ENCODE measurements at places on chromosomes 13 and 19.

DNA sequence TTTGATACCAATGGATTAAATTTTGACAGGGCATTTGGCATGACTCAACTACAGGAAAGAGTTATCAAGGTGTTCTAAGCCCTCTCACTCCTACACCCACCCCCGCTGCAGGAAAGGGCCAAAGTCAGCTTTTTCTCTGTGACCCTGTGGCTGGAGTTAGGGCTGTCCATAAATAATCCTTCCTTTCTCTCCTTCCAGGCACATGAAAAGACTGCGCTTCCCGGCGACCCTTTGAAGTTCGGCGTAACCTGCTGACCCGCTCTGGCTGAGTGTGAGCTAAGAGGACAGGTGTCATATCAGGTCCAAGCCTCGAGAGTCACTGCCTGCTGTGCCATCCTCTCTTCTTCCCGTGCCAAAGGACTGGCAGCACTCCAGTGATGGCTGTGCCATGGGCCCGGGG lies 25.6 kb downstream of the ZNF114 start:
- no peak for DNase-seq

- DNase-seq, result no peak
These were observed 7.6 kb downstream of the PLIN4 start for GRCh38 chr19:4510435-4511255.

DNA sequence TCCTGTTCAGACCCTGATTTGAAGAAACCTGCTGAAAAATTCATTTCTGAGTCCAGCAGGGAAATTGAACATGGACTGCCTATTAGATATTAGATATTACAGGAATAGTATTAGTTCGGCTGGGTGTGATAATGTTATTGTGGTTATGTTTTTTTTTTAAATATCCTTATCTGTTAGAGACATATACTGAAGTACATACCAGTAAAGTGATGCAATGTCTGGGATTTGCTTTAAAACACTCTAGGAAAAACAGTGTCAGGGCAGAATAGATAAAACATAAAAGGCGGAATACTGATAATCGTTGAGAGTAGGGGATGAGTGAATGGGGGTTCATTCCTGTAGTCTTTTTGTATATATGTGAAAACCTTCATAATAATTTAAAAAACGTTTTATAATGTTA lies 28.7 kb upstream of the AMER2 start:
- DNase-seq, result no peak

GRCh38 chr19:48319647-48320541 lies 5.5 kb upstream of the EMP3 start:
- DNase-seq, result peak; percentile 59

DNA sequence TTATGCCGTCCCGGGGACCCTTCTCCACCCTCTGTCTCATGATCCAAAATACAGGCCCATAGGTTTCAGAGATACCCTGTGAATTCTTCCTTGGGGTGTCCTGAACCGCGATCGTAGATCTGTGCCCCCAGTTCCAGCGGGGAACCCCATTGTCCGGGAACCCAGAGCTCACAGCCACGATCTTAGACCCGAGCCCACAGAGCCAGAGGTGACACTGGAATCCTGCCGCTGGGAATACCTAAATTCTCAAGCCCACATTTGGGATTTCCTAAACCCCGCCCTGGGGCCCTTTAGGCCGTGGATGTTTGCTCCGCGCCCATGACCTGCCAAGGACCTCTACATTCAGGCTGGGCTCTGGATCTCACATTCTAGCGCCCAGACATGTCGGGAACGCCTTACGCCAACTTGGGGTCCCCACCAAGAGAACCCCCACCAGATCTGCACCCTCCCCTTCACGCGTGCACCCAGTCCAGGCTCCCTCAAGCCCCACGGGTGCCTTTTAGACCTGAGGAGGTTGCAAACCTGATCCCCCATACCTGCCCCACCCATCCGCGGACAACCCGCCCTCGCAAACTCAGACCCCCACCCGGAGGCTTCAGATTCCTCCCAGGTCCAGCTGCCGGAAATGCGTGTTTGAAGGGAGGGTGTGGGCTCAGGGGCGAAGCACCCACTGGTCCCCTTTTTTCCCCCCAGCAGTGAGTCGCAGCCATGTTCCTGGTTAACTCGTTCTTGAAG lies 605 bp downstream of the CAPNS1 start:
- peak; percentile 12 for DNase-seq

DNA sequence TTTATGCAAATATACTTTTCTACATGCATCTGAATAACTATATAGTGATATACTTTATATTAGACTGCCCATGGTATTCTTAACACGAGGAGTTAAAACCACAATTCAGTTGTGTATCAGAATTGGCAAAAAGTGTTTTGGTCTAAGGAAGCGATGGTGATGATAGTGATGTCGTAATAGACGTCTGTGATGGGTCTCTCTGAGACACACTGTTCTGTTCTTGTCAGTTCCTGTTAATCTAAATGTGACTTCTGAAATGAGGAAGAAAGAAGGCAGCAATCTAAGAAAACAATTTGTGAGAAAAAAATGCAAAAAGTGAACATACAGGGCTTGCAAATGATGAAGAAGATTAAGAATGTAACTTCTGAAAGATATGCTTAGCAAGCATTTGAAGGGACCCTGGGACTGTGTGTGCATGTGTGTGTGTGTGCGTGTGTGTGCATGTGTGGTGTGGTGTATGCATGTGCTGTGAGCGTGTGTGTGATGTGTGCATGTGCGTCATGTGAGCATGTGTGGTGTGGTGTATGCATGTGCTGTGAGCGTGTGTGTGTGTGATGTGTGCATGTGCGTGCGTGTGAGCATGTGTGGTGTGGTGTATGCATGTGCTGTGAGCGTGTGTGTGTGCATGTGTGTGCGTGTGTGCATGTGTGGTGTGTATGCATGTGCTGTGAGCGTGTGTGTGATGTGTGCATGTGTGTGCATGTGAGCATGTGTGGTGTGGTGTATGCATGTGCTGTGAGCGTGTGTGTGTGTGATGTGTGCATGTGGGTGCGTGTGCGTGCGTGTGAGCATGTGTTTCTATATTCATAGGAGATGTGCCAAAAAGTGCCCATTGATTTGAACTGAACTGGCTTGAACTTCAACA lies 131.8 kb downstream of the IRS2 start:
- DNase-seq, result no peak

GRCh38 chr13:33139184-33139583 lies 123.0 kb downstream of the KL start:
- DNase-seq, result no peak

- no peak for DNase-seq
These were observed 9.6 kb downstream of the BCAM start for GRCh38 chr19:44818466-44819031.

- no peak for DNase-seq
These were observed 222.8 kb upstream of the OBI1 start for GRCh38 chr13:78881751-78882150.

DNA sequence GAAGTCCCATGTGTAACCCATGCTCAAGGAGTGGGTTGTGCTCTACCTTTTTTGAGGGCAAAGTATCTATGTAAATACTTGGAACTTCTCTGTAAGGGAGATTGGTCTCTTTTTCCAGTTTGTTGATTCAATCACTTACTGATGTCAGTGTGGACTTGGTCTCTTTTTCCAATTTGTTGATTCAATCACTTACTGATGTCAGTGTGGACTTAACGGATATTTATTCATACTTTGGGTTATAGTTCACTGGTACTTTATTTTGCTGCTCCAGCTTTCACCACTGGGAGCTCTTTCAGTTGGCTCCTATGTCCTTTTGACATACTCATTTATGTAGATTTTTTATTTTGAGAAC lies 36.4 kb downstream of the COG3 start:
- no peak for DNase-seq

DNA sequence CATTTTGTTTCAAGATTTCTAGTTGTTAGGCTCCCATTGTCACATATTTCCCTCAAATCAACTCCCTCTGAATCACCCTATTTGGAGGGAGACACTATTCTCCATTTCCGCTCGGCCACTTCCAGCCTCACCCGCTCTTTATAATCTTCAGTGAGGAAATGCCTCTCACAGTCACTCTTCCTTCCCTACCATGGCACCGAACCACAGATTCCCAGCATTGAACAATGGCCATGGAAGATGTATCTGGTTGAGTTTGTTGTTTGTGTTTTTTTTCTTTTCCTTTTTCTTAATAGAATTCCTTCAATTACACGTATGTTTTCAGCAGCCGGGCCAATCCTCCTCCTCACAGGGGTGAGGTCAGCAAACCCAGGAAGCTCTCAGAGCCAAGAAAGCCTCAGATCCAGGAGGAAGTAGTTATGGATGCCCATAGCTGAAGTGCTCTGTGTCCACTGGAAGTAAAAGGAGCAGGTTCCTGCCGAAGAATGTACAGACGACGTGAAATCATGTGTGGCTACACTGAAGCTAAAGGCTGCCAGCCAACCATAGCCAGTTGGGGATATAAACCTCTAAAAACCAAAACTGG lies 472.1 kb downstream of the FOXO1 start:
- no peak for DNase-seq

DNA sequence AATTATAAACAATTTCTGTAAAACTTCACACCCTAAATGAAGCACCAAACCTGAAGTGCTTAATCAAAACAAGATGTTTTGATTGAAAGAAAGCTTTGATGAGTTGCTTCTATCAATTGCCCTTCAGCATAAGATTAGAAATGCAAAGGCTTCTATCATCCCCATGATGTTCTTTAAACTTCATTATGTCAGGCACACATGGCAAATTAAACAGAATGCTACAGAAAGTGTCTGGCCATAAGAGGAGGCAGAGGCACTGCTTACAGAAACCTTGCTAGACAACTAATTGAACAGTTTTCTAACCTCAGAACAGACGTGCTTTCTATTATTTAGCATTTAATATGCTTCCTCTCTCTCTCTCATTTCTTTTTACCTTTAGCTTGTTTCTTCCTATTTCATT lies 228.1 kb downstream of the DCLK1 start:
- no peak for DNase-seq

DNA sequence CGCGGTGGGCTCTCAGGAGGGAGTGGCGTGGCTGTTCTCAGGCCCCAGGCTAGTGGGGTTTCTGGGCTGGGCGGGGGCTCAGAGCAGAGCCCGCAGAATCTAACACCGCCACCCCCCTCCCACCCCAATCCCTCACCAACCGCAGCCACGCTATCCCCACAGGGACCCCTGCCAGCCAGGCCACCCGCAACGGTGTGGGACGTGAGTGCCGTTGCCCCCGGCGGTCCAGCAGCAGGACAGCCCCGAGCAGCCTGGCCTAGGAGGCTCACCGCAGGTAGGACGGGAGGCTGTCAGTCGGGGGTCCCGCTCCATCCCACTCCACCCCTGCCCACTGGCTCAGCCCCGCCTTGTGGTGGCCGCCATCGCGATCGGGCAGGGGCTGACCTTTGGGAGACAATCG lies at the start of gene NTN5:
Gene NTN5, minus strand, starts transcription at position 24 of the 400 bp plus-strand sequence. CDS start 2,031 bp downstream, outside the sequence.
- no peak for DNase-seq

DNA sequence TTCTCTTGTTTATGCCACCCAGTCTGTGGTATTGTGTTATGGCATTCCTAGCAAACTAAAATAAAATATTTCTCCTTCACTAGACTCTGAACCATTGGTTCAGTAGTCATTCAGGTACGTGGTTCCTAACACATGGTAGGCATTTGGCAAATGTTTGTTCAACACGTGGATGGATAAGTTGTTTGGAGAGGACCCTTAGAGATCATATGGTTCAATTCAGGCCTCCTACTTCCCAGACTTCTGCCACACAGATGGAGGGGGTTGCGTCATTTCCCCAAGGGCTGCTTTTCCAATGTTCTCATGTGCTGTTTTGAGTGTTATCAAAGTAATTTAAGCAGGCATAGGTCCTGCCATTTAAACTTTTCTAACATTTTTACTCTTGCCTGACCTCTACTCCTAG lies 6.7 kb downstream of the CXCL17 start:
- DNase-seq, result no peak

- no peak for DNase-seq
These were observed 2.1 kb downstream of the CEBPA start for GRCh38 chr19:33300009-33300893.

- no peak for DNase-seq
These were observed 9.4 kb upstream of the FXYD3 start for GRCh38 chr19:35106291-35106583.

- no peak for DNase-seq
These were observed 9.6 kb upstream of the RSPH6A start for GRCh38 chr19:45824531-45825262.

DNA sequence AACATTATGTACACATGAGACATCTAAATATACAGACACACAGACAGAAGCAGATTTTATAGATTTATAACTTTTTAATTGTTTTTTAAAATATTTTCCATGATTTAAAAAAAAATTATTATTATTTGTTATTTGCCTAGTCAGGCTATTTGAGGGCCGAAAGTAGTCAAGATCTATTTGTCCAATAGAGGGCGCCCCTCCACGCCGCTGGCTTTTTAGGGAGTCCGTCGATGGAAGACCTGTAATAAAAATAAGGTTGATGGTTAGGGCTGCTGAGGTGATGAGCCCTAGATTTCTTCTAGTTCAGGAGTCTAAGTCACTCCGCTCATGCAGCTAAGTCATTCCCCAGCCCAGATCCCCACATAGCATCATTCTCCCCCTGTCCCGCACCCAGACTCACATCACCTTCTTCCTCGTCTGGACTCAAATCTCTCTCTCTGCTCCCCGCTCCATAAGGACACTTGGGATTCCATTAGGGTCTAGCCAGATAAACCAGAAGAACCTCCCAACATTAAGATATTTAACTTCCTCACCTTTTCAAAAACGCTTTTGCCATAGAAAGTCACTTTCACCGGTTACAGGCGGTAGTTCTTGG lies 33.9 kb upstream of the CEACAM21 start:
- DNase-seq, result peak; percentile 73

DNA sequence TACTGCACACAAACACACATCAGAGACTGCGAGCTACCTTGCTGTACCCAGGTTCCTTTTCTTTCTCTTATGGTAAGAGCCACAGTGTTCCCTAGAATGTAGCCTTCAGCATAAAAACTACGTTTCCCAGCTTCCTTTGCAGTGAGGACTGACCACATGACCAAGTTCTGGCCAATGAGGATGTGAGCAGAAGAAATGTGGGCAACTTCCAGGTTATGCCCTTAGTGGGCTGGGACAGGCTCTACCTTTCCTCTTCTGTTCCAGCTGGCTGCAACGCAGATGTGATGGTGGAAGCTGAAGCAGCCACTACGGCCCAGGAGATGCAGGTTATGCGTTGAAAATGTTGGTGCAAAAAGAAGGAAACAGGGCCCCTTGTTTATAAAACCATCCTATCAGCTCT lies 27.5 kb downstream of the VRK3 start:
- DNase-seq, result no peak

GRCh38 chr19:30219702-30220101 lies 152.5 kb upstream of the ZNF536 start:
- DNase-seq, result no peak

DNA sequence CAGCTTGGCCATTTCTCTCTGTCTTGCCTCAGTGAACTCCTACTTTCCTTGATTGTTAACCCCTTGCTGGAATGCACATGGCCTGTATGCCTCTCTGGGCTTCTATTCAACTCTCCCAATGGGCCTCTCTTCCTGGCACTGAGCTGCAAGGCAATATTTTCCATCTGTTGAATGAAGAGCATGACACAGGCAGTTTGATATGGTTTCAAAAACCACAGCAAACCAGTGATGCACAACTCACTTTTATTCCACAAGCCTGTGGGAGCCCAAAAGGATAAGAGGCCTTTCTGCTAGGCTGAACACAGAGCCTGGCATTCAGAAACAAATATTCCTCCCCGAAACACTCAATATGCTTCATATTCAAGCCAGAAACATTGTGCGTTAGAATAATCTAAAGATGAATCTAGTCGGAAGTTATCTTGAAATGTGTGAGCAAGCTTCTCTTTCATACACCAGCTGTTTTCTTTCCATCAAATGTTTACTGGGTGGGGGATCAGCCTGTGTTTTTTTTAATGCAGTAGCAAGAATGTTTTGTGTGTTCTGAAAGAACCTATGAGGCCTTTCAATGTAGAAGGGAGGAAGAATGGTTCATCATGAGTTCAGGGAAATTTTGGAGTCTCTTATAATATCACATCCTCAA lies 443.1 kb upstream of the SPRY2 start:
- no peak for DNase-seq

GRCh38 chr19:29643361-29643935 lies 21.8 kb upstream of the PLEKHF1 start:
- DNase-seq, result no peak

Measured in effector memory CD4-positive, alpha-beta T cell (primary cell).